Small intestine (tissue), 16 donors: ENCODE measurements at places on chromosomes 3 and 15.

DNA sequence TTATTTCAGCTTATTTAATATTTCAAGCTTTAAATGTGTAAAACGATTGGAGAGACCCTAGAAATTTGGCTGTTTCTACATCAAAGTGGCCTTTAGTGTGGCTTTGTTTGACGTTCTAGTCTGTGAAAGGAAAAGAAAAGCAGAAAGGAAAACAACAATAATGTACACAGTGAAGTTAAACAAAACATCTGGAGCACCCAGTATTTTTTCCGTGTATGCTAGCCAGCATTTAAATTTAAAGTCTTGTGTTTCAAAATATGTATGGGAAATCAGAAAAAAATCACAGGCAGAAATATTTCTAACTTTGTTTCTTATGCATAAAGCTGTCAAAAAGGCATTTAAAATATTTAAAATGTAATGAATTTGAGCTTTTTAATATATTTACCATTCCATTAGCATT, 218.1 kb downstream of the NAALADL2 start:
- no peak for DNase-seq

DNA sequence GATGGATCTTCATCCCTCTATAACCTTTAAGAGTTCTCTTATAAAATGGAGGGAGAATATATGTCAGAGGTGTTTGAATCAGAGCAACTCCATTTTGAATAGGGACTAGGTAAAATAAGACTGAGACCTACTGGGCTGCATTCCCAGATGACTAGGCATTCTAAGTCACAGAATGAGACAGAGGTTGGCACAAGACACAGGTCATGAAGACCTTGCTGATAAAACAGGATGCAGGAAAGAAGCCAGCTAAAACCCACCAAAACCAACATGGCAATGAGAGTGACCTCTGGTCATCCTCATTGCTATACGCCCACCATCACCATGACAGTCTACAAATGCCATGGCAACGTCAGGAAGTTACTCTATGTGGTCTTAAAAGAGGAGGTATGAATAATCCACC, 211.0 kb downstream of the GBE1 start:
- no peak for DNase-seq

- DNase-seq: no peak
Observed at GRCh38 chr3:124266487-124266886, 274.6 kb upstream of the ROPN1 start.

DNA sequence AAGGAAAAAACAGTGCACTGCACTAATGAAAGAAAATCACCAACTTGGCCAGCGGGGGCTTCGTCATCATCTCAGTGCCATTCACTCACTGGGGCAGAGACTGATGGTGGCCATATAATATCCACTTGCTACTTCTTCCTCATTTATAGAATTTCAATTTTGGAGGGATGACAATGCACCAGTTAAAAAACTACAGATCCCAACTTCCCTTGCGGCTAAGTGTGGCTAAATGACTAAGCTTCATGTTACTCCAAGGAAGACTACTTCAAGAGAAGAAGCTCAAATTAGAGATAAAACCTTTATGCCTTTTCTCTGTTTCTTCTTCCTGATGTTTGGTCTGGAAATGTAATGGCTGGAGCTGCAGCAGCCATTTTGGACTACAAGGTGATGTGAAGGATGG, 38.8 kb downstream of the NGLY1 start:
- no peak for DNase-seq

- no peak for DNase-seq
Observed at GRCh38 chr3:184710870-184711492, 883 bp downstream of the MAGEF1 start.

- DNase-seq: no peak
Observed at GRCh38 chr3:18633002-18633401, 207.9 kb upstream of the SATB1 start.

GRCh38 chr15:65050270-65050669, 5.1 kb downstream of the SLC51B start:
- no peak for DNase-seq

- DNase-seq: no peak
Observed at GRCh38 chr3:80307844-80308243, 540.0 kb upstream of the ROBO1 start.

DNA sequence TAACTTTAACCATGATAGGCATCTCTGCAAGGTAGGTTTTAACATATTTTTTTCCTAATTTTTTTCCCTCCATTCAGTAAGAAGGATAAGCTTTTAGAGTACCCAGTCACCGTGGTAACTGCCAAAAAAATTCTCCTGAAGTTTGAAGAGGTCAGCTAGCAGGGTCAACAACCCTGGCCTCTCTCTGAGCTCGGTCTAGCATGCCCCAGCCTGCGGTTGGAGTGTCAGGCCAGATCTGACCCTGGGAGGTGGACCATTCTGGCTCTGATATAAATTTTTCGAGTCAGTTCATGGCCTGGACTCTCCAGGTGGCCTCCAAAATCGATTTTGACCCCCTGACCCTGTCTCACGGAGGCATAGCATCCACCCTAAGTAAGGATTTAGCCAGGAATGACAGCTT, 29.7 kb downstream of the SOX2 start:
- DNase-seq: no peak
